Fibroblast of skin of scalp (primary cell): ENCODE measurements at places on chromosomes 5 and 9.

DNA sequence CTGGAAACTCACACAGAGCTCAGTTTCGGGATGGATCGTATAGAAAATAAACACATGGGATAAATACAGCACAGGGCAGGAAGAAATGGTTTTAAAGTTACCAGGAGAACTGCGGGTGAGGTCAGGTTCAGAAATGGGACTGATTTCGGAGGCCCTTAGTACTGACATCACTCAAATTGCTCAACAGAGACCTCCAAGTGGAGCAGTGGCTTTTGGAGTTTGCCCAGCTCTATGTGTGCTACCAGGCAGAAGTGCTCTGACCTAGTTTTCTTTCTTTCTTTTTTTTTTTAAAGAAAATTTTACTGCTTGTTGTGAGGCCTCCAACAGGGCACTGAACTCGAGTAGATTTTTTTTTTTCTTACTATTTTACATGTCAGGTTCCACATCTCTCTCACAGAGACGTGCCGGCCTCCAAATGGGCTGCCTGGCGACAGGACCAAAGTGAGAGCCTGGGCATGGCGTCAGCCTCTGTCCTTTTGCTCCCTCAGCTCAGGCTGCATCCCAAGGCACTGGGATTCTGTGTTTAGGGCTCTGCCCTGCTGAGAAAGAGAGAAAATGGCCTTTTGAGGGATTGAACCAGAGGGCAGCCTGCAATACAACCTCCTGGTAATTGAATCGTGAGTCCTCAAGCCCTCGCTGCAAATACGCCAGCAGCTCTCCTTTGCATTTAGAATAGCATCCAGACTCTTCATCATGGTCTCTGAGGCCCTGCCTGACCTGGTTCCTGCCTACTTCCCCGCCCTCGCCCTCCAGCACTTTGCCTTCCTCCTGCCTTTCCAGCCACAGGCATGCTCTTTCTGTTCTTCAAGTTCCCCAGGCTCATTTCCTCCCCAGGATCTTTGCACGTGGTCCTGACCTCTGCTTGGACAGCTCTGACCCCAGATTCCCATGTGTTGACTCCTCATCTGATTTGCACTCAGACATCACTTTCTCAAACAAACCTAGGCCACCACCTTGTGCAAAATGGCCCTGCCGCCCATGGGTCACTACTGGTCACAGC is 173.5 kb downstream of the FGF1 start:
- DNase-seq = no peak

DNA sequence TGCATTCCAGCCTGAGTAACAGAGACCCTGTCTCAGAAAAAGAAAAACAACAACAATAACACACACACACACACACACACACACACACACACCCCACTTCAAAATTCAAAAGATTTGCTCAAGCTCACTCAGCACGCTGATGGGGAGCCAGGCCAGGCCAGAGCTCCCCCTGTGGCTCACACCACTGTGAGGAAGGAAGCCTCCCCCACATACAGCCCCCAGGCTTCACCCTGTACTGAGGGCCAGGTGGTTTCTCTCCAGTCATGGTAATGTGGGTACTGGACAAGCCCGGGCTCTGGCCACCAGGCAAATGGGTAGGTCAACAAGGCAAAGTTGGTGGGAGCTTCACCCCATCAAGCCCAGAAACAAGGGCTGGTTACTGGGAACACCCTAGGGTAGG is 19.0 kb downstream of the ATOX1 start:
- peak; percentile 35 for DNase-seq

- DNase-seq = no peak
Measured at GRCh38 chr9:123131993-123132392, 98.5 kb downstream of the GPR21 start.

GRCh38 chr9:131605770-131606590 is 60.7 kb downstream of the PRRT1B start:
- no peak for DNase-seq

DNA sequence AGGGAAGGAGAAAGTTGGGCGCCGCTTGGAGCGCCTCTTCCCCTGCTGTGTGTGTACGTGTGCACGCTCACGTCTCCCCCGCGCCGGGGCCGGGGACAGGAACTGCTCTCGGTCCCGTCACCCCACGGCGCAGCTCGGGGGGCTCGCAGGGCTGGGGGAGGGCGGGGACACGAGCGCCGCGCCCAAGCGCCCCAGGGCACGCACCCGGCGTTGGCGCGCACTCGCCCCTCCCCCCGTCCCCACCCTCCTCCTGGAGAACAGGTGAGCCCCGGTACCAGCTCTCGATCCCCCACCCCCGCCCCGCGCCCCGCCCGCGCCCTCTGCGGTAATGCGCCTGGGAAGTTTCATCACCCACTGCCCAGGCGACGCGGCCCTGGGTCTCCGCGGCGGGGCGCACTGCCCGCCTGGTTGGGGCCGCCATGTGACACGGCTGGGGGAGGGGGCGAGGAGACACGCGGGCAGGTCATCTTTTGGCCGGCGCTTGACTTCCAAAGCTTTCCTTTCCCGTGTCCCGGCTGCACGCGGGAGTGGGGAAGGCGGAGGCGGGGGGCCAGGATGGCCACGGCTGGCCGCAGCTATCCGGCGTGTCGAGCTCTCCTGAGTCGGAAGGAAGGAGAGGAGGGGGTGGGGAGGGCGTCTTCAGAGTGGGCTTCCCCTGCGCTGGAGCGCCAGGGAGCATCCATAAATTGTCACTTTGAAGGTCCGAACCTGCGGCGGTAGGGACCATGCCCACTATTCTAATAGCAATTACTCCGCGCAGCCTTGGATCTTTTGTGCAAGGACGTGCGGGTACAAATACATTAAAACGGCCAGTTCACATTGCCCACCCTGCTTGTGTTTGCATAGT is 1.5 kb upstream of the STC2 start:
- DNase-seq = peak; percentile 93

DNA sequence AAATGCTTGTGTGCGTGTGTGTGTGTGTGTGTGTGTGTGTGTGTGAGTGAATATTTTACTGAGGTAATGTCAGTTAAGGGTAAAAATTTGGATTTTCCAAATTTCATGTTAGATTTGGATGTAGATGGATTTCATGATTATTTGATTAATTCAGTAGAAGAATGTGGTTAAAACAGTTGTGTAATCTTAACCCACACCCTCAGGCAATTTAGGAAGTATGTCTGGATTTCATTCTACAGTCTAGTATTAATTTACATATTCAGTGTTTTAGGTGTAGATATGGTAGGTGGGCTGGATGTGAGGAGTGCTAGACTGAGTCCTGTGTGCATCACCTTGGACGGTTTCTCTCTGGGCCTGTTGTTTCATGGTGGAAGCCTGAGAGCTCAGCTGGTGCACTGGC is 99.1 kb upstream of the CKMT2 start:
- DNase-seq = no peak

- DNase-seq = no peak
Measured at GRCh38 chr5:180127682-180128670, 56.4 kb upstream of the RNF130 start.

GRCh38 chr5:149664083-149664482 is 66.0 kb upstream of the PPARGC1B start:
- no peak for DNase-seq

GRCh38 chr5:32020946-32021345 is 153.2 kb downstream of the GOLPH3 start:
- DNase-seq = no peak

DNA sequence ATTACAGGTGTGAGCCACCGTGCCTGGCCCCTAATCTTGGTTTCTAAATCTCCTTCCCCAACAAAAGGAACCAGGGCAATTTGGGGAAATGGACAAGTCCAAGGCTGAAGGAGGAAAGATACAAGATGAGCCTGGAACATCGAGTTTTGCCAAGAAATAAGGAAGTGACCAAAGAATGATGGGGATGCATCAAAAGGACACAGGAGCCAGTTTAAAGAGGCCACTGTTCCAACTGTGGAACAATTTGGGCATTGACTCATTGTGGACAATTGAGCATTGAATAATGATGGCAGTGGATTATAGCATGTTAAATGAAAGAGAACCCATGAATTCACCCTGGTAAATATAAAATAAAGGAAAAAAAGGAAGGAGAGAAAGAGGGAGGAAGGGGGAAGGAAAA is 47.5 kb downstream of the DUSP1 start:
- DNase-seq = no peak

DNA sequence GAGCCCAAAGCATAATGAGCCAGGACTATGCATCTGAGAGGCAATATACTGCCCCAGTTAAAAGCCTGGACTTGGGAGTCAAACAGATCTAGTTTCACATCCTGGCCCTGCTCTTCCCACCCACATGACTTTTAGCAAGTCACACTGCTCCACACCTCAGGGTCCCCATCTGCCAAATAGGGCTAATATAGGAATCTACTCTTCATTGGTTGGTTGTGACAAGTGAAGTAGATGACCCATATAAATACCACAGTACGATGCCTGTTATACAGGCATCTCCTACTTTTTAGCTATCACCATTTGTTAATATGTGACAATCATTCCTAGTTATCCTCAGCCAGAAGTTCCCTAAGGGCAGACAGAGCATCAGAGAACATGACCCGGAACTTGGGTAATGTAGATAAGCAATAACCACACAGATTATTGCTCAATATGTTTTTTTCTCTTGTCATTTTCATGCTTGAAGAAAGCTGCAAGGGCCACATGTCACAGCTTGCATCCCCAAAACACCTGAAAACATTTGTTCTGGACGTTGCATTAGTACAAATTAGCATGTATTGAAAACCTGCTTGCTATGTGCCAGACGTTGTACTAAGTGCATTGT is 20.4 kb downstream of the ADAM19 start:
- no peak for DNase-seq

DNA sequence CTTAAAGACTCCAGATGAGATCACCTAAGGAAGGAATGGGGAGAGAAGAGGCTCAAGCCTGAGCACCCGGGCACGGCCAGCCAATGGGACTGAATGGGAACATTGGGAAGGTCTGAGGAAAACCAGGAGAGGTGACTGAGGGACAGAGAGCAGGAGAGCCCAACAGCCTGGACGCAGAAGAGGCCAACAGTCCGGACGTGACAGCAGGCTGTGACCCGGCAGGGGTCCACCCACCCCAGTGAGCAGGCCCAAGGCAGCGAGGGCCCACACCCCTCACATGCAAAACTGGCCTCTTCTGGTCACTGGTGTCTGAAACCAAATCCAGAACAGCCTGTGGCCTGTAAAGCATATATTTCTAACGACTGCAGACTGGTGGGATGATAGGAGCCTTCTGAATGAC is 7.6 kb upstream of the SPTLC1 start:
- DNase-seq = no peak

DNA sequence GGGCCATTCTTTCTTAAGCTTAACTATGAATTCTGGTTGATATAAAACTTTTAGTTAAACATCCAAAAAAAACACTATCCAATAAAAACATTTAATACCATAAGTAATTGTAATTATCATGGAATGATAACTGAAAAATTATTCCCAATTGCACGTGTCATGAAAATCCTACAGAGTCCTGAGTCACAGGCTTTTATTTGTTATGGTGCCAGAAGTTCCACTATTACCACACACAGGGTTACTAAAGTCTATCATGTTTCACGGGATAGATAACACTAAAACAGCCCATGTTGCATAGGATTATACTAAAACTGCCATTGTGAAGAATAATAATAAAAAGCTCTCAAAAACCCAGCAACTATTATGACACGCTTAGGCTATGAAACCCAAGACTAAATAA is 1381.8 kb downstream of the EFNA5 start:
- peak; percentile 42 for DNase-seq

- no peak for DNase-seq
Measured at GRCh38 chr5:173501271-173501670, 115.2 kb downstream of the BOD1 start.

DNA sequence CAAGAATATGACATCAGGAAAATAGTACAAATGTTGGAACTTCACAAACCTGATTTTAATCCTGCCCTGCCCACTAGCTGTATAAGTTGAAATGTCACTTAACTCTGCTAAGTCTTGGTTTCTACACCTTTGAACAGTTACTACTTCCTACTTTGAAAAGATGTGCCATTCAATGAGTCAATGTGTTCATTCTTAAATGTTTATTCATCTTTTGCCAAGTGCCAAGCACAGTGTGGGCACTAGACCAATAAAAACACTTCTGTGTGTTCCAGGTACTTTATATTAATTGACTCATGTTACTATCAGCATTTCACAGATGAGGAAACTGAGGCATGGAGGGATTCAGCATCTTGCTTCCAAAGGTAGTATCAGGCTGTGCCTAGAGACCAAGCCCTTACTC is 12.8 kb downstream of the PDCL start:
- DNase-seq = no peak

GRCh38 chr5:145920542-145921210 is 15.7 kb upstream of the SH3RF2 start:
- no peak for DNase-seq

DNA sequence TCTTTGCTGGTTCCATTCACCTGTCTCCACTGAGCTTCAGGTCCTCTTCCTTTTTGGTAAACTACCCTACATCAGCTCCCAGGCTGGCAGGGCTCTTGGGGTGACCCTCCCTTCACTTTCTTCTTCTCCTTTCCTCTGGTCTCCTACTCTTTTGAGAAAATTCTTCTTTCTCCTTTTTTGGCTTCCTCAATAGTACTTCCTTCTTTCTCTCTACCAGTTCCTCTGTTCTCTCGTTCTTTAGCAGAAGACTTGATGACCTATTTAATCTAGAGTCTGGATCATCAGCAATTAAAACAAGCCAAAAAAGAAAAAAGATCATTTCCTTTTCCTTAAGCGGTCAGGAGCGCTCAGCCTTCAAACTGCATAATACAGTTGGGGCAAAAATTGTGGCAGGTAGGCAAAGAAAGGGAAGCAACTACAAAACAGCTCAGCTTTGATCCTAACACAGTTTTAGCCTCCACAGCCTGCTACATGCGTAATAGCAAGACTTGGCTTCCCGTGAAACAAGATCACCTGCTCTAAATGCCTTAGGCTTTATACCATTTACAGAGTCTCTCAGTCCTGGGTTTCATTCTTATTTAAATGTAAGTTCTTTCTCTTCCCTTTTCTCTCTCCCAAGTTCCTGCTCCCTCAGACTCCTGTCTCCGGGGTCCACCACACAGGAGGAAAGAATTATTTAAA is 14.0 kb upstream of the GSN start:
- no peak for DNase-seq

DNA sequence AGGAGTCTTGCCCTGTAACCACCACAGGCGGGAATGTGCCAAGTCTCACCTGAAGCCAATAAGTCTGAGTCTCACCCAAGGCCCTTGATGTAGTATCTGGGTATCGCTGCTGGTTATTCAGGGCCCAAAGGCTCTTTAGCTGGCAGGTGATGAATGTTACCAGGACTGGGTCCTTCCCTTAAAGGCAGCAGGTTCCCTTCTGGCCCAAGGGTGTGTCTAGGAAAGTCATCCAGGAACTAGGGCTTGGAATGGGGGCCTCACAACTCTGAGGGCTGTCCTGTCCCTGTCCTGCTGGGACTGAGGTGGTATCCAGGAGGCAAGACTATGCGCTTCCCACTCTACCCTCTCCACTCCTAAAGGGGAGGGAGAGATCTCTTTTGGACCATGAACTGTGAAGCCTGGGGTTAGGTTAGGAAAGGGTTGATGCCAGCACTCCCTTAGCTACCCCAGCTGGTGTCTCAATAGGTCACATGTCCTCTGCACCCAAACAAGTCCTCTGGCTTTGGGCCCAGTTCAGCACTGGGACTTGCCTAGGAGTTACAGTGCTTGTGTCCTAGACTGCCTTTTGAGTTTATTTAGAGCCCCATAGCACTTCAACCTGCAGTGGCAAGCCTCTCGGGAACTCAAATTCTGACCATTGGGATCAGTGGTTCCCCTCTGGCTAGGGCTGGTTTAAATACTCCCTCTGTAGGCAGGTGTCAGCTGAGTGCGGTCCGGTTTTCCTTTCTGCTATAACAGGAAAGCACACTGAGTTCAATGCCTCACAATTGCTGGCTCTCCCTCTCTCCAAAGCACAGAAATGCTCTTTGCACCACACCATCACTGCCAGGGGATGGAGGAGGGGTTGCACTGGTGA is 22.5 kb upstream of the RANBP3L start:
- no peak for DNase-seq

GRCh38 chr5:97436405-97436804 is 253.4 kb upstream of the RIOK2 start:
- DNase-seq = no peak
